ENCODE measurements at places on chromosomes 11 and 22.
A peak's percentile ranks its signal among the peaks of the same experiment; 100 is the strongest.

DNA sequence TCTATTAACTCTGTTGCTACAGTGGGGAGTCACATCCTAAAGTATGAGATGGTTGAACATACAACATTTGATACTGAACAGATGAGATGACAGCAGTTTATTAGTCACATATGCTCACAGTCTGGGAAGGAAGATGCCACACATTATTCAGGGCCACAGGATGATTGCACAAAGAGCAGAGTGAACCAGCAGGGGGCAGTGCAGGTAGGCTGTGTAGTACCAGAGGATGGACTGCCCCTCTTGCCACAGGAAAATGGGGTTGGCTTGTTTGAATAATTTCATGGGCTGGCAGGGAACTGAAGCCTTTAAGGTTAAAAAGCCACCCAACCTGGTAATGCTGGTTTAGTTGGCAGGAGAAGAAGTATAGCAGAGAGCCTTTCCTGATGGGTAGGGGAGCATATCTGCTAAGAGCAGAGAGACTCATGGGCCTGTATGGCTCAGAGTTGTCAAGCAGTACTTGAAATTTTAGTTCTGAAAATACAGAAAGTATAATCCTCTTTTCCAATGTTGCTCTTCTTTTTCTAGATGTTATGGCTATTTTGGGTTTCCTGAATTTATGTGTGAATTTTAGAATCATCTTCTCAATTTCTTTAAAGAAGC, 180.4 kb upstream of the B3GAT1 start:
- DNase-seq = no peak

GRCh38 chr11:102761646-102762238, 18.7 kb downstream of the MMP10 start:
- DNase-seq = no peak

- DNase-seq = no peak
Observed at GRCh38 chr11:11724994-11725393, 103.2 kb upstream of the GALNT18 start.

DNA sequence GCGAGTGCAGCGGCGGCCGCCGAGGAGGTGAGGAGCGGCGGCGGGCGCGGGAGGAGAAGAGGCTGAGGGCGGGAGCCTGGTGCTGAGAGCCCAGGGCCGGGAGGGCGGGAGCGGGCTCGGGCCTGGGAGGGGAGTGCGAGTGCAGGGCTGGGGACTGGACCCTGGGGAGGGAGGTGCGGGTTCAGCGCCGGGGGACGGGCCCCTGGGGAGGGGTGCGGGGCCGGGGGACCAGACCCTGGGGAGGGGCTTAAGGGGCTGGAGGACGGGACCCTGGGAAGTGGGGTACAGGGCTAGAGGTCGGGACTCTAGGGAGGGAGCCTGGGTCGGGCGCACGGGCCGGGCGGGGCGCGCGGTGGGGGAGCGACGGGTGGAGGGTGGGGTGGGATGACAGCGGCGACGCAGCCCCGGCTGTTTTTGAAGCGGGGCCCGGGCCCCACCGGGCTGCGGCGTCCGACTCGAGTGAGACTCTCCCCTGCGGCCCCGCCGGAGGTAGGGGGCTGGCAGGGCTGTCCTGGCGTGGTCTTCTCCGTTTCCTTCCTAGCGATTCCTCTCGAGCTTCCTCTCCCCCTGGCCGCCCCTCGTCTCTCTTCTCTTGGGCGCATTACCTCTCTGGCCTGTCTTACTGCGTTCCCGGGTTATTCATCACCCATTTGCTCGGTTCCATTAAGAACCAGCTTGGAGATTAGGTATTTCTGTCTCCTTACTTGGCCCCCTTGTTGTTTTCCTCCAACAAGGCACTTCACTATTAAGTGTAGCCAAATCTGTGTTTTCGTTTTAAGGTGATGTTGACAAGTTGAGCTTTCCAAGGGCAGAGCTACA, 754 bp downstream of the NUP50 start:
- peak; percentile 48 for DNase-seq

DNA sequence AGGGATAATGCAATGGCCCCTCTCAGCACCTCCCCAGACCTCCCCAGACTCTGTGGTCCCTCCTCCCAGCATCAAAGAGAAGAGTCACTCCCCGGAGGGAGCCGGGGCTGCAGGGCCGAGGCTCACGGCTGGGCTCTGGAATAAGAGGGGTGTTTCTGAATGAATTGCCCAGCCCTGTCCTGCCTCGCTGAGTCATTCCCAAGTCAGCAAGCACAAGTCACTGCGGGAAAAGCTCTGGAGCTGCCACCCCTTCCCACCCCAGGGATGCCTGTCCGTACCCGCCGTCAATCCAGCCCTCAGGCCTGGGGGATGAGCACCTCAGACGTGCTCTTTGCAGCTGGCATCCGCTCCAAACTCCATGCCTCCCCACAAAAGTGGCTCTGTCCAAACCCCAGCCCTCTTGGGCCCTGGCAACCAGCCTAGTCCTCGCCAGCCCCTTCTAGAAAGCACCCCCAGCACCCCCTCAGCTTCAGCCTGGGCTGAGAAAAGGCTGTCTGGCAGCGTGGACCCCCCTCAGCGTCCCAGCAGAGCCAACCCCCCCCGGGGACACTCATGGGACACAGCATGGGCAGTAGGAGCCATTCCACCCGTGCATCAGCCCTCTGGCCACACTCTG, 22.7 kb downstream of the CELSR1 start:
- no peak for DNase-seq

GRCh38 chr11:10856689-10857458, 979 bp downstream of the ZBED5 start:
- peak; percentile 23 for DNase-seq

- no peak for DNase-seq
Observed at GRCh38 chr11:73287400-73288101, 15.4 kb downstream of the P2RY6 start.

- DNase-seq = peak; percentile 36
Observed at GRCh38 chr11:88886796-88887195, 179.0 kb downstream of the GRM5 start.

- no peak for DNase-seq
Observed at GRCh38 chr11:125364121-125364826, 131.8 kb downstream of the FEZ1 start.

- DNase-seq = no peak
Observed at GRCh38 chr11:76266286-76267100, 60.2 kb upstream of the WNT11 start.

- no peak for DNase-seq
Observed at GRCh38 chr11:94536386-94536785, 7.3 kb upstream of the FUT4 start.

DNA sequence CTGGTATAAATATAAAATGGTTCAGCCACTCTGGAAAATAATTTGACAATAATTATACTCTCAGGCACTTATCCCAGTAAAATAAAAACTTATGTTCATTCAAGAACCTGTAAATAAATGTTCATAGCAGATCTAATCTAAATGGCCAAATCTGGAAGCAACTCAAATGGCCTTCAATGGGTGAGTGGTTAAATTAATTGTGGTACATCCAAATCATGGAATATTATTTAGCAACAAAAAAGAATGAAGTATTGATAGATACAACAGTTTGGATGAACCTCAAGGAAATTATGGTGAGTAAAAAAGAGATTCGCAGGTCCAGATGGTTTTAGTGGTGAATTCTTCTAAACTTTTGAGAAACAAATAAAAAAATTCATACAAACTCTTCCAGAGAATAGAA, 287.0 kb upstream of the ZC3H12C start:
- no peak for DNase-seq

- DNase-seq = no peak
Observed at GRCh38 chr11:83721263-83721662, 435.1 kb upstream of the CCDC90B start.

- peak; percentile 43 for DNase-seq
Observed at GRCh38 chr22:47221840-47222615, 459.6 kb downstream of the TBC1D22A start.

DNA sequence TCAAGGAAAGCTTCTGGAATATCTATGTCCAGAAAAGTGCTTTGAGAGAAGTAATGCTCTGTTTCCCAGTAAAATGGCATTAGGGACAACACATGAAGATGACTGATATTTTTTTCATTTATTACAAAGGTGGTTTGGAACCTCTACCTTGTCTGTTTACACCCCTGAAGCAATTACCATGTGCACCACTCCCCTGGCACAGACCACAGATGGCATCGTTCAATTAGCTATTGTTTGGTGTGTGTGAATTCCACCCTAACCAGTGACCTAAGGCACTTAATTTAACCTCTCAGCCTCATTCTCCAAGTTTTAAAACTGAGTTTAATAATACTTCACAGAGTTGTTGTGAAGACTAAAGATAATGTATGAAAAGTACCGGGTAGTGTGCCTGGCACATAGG, 127.6 kb upstream of the BMAL1 start:
- DNase-seq = no peak

- no peak for DNase-seq
Observed at GRCh38 chr22:38203090-38203810, 1.5 kb downstream of the MAFF start.

- no peak for DNase-seq
Observed at GRCh38 chr11:98771791-98772190, 249.0 kb upstream of the CNTN5 start.

- no peak for DNase-seq
Observed at GRCh38 chr11:63831326-63831725, 7.6 kb upstream of the MARK2 start.

- no peak for DNase-seq
Observed at GRCh38 chr11:17799147-17799546, 64.6 kb downstream of the KCNC1 start.

DNA sequence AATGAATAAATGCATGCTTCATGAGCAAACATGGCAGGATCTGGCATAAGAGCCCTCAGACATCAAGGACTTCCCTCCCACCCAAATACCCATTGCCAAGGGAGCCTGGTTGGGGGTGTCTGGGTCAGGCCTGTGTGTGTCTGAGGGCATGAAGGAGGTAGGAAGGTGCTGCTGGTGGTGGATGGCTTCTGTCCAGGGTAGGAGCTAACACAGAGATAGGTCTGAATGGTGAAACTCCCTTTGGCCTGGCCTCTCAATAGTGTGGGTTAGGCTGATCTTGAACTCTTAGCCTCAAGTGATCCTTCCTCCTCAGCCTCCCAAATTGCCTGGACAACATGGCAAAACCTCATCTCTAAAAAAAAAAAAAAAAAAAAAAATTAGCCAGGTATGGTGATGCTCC, 2.8 kb downstream of the AMPD3 start:
- DNase-seq = no peak

- no peak for DNase-seq
Observed at GRCh38 chr22:38082986-38083710, 836 bp downstream of the SLC16A8 start.

Data from head of caudate nucleus (tissue), 42 donors.